ENCODE measurements at places on chromosomes 7 and 10.
A peak's percentile ranks its signal among the peaks of the same experiment; 100 is the strongest.

DNA sequence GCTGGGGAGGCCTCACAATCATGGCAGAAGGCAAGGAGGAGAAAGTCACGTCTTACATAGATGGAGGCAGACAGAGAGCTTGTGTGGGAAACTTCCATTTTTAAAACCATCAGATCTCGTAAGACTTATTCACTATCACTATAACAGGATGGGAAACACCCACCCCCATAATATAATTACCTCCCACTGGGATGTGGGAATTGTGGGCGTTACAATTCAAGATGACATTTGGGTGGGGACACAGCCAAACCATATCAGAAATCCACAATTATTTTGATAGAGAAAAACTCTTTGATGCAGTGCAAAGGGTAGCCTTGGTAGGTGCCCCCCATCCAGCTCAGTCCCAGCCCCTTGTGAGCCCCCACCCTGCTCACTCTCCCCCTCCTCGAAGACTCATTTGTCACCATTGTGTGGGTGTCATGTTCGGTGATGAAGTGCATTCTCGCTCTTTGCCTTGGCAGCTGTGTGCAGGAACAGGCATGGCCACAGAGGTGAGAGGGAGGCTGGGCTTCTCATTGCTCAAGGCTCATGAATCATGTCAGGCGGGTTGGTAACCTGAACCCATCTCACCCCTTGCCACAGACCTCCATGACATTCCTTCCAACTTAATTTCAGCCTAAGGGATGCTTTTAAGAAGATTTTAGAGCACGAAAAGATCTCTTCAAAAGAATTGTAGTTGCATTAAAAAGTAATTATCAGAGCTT is 75.9 kb downstream of the BUB3 start:
- no peak for DNase-seq

GRCh38 chr7:55569269-55569663 is 3.0 kb downstream of the VOPP1 start:
- no peak for DNase-seq

- DNase-seq = no peak
Measured at GRCh38 chr7:52799817-52800216, 235.6 kb upstream of the POM121L12 start.

DNA sequence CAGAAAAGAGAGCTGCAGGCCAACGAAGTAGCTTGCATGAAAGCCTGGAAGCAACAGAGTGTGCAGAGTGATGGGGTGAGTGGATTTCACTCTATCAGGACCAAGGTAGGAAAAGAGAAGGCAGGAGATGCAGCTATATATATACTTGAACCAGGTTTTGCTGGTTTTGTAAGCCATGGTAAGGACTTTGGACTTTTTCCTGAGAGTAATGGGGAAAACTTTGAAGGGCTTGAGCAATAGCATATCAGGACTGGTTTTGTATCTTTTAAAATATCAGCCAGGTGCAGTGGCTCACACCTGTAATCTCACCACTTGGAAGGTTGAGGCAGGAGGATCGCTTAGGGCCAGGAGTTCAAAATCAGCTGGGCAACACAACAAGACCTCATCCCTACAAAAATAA is 120.6 kb upstream of the NRP1 start:
- no peak for DNase-seq

DNA sequence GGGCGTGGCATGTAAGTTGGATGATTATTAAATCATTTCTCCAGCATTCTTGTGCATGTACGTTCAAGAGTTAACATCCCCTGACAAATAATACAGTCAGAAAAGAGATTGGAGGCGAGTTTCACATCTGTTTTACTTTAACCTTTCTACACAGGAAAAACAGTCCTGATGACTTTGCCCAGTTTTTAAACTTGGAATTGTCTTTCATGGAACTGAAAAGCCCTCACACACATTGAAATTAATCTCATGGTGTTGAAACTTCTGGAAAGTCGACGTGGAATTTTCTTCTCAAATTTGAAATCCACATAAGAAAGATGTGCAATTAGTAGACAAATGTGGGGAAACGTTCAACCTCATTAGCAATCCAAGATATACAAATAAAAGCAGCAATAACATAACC is 31.2 kb upstream of the ZNF438 start:
- no peak for DNase-seq

DNA sequence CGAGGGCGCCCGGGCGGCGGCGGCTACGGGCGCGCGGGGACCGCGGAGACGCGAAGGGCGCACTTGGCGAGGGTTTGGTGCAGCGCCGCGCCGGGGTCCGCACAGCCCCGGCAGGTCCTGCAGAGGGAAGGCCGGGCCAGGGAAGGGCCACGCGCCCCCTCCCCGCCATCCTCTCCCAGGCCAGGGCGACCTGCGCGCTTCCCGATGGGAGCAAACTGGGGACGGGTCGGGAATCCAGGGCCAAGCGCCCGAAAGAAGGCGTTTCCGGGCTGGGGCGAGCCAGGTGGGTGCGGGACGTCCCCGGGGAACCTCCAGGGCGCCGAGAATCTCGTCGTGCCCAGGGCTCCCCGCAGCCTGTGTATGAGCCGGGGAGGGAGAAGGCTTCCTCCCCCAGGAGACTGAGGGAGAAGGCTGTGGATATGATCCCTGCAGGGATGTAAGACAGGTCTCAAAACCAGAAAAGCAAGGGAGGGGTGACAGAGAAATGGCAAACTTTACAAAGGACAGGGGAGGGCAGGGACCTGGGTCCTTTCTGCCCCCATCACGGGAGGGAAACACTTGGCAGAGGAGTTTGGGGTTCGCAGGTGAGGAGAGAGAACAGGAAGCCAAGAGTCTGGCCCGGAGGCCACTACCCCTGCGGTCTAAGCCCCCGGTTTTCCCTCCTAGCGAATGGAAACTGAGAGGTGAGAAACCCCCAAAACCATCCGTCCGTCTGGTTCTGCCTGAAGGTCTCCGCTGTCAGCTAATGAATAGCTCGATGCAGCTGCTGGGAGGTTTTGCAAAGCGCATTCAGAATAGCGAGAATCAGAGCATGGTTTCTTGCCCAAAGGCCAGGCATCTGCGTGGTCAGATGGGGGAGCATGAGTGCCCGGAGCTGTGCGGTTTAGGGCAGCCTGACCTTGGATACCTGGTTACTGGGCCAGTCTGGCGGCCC is 674 bp downstream of the AMZ1 start:
- DNase-seq = no peak

DNA sequence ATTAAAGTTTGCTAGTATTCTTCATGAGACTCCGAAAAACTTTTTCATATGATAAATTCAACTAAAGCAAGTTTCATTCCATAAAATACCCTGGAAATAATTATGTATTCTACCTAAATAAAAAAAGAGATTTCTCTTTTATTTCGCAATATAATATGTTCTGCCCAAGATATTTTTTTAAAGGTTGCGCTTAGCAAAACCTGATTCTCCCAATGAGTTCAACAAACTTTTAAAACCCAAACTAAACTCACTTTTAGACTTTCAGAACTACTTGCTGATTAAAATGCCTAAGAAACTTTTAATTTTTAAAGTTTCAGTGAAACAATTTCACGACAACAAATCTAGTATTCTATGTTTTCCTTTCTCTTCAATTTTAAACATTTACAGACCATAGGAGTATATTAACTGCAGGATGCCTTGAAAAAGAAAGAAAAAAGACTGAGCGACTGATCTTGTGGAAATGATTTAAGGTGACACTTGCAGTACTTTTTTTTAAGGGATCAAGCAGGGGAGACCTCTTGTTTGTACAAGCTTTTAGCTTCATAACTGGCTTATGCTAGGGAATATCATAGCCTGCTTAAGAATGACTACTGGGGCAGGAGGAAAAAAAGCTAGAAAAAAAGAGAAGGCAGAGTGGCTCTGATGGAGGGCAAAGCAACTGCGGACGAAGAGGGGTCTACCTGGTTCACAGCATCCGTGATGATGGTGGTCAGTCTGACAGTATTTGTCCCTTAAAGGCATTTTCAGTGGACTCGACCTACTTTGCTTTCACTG is 1.5 kb downstream of the ZNF800 start:
- no peak for DNase-seq

DNA sequence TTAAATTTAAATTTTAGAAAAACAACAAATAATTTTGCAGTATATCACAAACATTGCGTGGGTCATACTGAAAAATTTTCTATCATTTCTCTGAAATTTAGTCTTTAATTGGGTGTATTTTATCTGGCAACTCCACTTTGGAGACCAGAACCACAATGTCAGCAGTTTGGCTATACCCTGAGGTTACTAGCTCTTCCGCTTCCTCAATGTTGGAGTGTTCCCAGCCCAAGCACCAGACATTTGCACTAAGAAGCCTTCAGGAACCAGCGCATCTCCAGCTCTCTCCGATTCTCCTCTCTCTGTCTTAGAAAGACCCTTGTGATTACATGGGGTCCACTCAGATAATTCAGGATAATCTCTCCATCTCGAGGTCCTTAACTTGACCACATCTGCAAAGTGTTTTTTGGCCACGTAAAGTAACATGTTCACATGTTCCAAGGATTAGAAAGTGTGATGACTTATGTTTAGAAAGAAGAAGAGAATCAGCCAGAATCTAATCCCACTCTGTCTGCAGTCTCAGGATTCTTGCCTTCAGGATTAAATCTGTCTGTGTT is 43.1 kb upstream of the ADRB1 start:
- DNase-seq = no peak

- peak; percentile 62 for DNase-seq
Measured at GRCh38 chr10:71735709-71736569, 16.4 kb upstream of the C10orf105 start.

DNA sequence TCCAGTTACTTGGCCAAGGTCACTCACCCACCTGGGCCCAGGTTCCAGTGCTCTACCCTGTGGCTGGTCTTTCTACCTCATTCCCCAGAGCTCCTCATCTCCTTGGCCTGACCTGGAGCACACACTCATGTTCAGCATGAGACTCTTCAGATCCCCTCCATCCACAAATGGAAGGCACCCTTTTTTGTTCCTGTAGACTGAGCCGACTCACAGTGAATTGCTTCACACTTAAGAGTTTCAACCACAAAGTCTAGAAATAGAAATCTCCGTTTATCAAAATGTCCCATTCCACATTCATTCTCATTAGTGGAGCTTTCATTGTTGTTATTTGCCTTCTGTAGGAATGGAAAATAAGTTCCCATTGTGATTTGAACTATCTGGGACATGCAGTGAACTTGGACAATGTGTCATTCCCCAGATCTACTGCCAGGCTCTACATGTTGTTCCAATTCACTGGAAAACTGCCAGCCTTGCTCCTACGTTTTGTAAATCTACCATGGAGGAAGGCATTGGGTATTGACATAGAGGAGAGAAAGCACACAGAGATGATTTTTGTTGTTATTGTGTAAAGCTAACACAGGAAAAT is 125.3 kb upstream of the CELF2 start:
- no peak for DNase-seq

DNA sequence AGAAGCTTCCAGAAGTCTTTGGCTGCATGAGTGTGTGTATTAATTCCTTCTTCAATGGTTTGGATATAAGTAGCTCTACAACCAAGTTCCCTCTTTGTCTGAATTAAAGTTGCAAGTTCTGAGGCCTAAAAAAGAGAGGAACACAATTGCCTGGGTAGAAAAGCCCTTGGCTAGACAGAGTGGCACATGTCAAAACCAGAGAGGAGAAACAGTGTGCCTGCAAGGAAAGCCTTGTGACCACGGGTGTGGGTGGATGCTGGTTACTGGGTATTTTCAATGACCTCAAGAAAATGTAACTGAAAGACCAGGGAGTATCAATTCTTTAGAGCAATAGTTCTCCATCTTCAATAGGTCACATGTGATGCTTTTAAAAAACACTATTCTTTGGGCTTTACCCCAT is 148.3 kb downstream of the SVIL start:
- DNase-seq = no peak

GRCh38 chr7:27051451-27051850 is 44.3 kb downstream of the HOXA1 start:
- no peak for DNase-seq

DNA sequence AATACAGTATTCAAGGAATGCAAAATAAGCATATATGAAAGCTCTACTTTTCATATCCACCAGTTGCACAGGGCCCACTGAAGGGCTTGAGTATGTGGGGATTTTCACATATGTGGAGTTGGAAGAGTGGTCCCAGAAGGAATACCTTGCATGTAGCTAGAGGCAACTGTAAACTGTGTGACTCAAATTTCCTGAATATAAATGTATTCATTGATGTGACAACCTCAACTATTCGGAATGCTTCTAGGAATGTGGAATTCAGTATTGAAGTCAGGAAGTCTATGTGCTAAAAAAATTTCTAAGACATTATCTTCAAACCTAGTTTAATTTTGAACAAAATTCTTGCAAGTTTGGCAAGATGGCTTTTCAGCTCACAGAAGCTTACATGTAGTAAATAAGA is 695.5 kb upstream of the SEMA3D start:
- DNase-seq = no peak

DNA sequence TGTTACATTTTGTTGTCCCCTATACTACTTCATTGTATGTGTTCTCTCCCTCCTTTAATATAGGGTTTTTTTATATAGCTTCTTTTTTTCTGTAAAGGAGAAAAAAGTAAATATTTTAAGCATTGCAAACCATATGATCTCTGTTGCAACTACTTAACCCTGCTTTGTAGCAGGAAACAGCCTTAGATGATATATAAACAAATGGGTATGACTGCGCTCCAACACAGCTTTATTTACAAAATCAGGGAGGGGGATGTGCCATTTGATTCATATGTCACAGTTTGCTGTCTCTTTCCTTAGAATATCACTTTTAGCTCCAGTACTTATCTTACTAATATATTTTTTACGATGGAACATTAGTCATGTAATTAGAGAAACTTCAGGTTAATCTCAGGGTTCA is 155.2 kb upstream of the GNAI1 start:
- no peak for DNase-seq

GRCh38 chr7:30750683-30751650 is 968 bp upstream of the INMT start:
- DNase-seq = no peak

DNA sequence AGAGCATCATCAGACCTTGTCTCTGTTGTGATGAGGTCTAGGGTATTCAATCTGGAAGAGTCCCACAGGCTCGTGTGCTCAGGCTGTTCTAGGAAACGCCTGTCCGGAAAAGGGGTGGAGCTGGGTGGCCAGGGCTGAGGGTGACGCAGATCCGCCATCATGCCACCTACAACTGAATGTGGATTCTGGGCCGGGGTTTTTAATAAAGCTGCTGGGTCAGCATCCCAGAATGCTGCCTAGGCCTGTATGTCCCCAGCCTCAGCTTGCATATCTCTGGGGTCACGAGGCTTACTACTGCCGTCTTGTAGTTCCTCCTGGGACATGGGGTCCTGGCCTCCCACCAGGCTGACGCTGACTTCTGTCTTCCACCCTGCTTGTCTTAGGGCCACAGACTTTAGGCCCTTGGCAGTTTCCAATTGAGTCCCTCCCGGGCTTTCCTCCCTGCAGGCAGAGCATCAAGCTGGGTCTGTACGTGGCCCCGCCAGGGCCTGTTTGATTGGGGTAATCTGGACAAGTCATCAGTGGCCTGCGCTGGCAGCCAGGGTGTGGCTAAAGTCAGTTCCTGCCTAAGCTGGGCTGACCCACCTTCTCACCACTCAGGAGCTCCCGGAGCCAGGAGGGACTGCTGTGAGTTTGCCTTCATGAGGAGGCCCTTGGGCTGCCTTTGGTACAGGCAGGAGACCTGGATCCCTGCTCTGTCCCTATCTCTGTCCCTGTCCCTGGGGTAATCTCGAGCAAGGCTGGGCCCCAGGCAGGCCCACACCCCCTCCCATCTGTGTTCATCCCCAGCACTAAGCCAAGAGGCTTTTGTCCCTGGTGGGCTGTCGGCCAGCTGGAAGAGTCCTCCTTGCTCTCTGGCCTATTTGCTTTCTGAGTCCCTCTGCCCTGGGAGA is 79.9 kb downstream of the ZMIZ1 start:
- DNase-seq = no peak

Data from stimulated activated CD8-positive, alpha-beta memory T cell treated with anti-CD3 and anti-CD28 coated beads, Interleukin-7, amount 100 ng/mL, for 4 hours (primary cell).